ENCODE measurements at places on chromosomes 6 and 20.

DNA sequence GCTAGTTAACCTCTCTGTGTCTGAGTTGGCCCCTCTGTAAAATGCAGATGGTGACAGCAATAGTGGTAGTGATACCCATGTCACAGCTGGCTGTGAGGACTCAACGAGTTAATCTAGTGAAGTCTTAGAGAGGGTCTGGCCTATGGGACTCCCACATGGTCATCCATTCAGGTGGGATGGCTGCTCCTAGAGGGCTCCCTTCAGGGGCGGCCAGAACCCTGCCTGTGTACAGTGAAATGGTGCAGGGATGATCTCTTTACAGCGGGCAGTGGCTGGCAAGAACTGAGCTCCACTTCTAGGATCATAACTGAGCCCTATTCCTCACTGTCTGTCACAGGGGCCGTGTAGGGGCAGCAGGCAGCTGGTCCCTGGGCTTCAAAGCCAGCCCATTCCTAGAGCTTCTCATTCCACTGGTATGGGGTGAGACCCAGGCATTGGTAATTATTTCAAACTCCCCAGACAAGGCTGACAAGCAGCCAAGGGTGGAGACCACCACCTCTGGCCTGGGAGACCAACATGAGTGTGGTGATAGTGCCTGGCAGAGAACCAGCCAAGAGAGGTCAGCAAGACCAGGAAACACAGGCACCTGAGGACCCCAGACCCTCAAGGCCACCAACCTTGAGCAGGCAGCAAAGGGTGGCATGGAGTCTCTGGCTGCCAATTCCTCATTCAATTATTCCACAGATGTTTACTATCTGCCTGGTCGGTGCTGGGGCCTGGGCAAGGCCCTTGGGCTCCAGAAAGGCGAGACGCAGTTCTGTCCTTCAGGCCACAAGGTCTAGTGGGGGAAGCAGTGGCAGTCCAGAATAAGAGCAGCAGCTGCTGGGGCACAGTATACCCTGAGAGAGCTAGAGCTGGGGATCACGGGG is 103.4 kb downstream of the MRPL14 start:
- no peak for DNase-seq

GRCh38 chr6:128719786-128720185 is 163.2 kb upstream of the LAMA2 start:
- no peak for DNase-seq

GRCh38 chr6:33410711-33411631 is at the start of gene PHF1:
Gene PHF1 (plus strand): TSS chr6:33411014. CDS start chr6:33412264, 1,250 bp downstream.
- DNase-seq, result peak; percentile 51

DNA sequence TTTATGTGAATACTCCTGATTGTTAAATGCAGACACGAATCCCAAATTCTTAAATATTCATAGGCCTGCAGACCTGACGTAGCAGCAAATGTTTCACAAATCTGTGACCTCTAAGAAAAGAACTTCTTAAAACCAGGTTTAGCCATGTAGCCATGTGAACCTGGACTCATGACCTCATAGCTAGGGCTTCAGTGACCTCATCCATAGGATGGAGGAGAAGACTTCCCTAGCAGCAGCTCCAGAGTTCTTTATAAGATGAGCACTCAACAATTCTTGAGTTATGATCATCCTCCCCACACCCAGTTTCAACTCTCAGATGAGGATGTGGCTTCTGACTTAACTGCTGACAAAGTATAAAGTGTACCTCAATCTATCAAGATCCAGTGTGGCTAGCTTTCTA is 45.8 kb upstream of the TCF21 start:
- no peak for DNase-seq

Data from AG04450 (cell line).